Epithelial cell of proximal tubule (primary cell): ENCODE measurements at places on chromosomes 7 and 10.
A peak's percentile ranks its signal among the peaks of the same experiment; 100 is the strongest.

GRCh38 chr7:12705878-12706277 is 18.4 kb downstream of the ARL4A start:
- DNase-seq = no peak

DNA sequence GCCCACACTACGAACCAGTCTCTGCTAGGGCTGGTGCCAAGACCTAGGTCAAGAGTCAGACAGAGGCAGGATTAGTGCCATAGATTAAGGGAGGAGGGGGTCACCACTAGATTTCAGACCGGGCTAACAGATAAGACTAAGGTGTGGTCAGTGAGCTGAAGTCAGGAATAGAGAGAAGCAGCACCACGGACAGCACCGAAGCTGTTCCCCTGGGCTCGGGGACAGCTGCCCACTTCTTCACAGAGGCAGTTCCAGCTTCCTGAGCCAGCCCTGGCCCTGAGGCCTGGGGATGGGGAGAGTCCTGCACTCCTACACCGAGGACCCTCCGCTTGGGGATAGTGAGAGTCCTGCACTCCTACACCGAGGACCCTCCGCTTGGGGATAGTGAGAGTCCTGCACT is 11.2 kb upstream of the JAKMIP3 start:
- DNase-seq = no peak

- DNase-seq = no peak
Measured at GRCh38 chr7:92289321-92289720, 43.5 kb downstream of the ANKIB1 start.

DNA sequence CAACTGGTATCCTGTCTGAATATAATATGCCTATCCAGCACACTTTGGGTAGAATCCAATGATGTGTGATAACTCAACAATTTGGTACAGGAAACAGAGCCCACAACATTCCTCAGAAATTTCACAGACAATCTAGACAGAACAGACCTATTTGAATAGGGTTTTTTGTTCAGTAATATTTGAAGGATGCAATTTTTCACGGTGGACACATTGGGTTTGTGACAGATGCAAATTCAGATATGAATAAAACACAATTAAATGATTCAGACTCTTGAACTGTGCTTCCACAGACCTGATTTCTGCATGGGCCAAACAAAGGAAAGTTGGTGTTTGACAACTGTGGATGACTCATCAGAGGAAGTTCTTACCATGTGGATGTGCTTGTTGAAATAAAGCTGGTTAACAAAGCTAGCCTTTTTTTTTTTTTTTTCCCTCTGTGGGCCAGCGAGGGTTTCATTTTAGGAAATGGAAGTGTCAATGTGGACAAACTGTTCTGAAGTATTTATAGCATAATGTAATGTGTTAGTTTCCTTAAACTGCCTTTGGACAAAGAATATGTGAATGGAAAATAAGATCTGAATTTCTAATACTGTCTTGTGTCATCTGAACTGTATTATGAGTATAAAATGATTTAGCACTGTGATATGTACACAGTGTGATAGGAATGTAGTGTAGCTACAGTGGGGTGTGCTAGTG is 43.2 kb upstream of the FAM133B start:
- DNase-seq = peak; percentile 89

GRCh38 chr7:88401009-88401623 is 94.4 kb upstream of the STEAP4 start:
- no peak for DNase-seq

GRCh38 chr7:7653593-7654187 is 13.1 kb downstream of the UMAD1 start:
- DNase-seq = no peak

- no peak for DNase-seq
Measured at GRCh38 chr10:69043931-69044531, 43.9 kb upstream of the SRGN start.

DNA sequence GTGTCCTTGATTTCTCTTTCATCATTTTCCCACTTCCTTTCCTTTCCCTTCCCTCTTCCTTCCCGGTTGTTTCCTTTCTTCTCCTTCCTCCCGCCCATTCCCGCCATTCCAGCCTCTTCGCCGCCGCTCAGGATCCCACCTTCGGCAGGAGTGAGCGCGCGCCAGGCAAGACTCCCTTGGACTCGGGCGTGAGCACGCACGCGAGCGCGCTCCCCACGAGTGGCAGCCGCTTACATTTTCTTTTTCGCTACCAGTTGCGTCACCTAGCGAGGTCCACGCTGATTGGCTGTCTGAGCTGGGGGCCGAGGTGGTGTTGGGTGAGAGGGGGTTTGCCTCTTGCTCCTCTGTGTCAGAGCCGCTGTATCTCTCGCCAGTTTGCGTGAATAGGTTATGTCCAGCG is 11.8 kb downstream of the ZAN start:
- DNase-seq = no peak

DNA sequence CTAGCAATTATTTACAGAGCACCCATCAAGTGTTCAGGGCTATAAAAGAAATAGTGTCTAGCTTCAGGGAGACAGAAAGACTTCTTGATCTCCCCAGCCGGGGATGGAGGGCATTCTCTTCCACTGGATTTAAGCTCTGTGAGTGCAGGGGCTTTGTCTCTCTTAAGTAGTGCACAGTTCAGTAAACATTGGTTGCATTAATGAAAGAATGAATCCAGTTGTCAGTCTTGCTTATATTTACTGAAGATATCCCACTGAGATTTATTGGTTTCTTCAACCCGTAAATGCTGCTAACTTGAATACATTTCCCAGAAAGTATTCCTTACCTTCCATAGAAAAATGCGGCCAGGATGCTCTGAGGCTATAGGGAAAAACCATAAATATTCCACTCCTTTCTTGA is 41.9 kb downstream of the AUTS2 start:
- no peak for DNase-seq

- no peak for DNase-seq
Measured at GRCh38 chr10:4474829-4475228, 351.2 kb upstream of the AKR1E2 start.

DNA sequence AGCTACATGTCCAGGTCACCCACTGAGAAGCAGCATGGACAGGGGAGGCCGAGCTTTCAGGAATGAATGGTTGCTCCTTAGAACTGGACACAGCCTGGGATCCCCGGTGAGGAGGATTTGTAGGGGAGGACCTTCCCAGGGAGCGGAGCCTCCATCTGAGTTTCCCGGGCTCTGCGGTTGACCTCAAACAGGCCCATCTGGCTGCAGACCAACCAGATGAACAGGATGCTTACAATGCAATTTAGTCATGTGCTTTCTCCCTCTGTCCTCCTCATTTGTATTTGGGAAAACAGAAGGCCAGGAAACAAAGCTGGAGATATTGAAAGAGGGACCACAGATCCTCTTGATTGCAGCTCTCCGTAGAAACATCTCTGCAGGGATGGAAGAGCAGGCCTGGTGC is 104.8 kb downstream of the EMX2 start:
- no peak for DNase-seq

GRCh38 chr10:27663621-27664020 is 82.0 kb downstream of the MKX start:
- DNase-seq = no peak

DNA sequence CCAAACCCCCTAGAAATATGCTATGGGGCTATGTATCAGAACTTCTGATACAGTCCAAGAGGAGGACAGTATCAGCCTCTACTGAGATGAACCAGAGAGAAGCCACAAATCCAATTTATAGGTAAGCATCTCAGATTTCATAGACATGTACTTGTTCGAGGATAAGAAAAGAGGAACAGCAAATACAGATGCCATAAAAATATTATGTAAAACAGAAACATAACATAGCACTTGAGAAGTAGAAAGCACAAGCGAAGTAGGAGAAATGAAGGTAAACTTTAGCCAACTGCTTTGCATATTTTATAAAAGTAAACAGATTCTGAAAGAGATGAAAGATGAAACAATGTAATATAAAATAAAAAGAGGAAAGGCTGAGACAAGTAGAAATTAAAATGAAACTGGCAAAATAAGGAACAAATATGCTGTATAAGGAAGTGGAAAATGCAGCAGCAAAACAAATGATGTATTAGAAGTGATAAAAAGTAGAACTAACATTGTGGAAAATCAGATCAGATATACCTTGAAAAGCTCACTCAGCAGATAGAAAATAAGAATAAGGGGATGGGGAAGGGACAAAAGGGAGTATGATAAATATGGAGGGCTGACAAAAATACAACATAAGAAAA is 135.1 kb downstream of the SKAP2 start:
- DNase-seq = no peak

GRCh38 chr10:79390551-79391229 is 43.4 kb downstream of the PPIF start:
- DNase-seq = no peak

DNA sequence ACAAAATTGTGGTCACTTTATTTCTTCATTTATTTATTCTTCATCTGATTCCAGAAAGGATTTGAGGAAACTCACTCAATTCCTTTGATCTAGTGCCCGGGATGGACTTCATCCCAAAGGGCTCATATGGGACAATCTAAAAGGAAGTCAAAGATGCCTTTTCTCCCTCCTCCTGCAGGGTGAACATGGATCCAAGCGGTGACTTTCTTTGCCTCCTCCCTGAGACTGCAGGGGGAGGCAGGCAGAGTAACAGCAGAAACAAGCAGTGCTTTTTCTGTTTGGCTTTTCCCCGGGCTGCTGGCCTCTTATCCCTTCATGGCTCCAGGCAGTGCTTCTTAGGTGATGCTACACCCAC is 10.0 kb upstream of the DNMBP start:
- no peak for DNase-seq

DNA sequence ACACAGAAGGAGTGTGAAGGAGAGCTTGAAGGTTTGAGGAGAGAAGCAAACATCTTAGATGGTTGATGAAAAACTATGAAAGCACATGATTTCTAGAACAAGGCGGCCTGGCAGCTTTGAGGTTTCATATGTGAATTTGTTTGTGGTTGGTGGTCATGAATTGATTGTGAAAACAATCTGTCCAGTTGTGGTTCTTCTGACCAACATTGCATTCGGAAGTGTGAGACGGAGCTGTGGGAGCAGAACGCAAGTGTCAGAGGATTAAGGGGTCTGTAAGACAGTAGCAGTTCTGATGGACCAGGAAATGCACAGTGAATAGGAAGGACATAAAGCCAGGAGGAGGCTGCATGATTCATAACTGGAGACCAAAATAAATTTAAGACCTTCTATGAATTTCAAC is 594.6 kb downstream of the NXPH1 start:
- DNase-seq = no peak

DNA sequence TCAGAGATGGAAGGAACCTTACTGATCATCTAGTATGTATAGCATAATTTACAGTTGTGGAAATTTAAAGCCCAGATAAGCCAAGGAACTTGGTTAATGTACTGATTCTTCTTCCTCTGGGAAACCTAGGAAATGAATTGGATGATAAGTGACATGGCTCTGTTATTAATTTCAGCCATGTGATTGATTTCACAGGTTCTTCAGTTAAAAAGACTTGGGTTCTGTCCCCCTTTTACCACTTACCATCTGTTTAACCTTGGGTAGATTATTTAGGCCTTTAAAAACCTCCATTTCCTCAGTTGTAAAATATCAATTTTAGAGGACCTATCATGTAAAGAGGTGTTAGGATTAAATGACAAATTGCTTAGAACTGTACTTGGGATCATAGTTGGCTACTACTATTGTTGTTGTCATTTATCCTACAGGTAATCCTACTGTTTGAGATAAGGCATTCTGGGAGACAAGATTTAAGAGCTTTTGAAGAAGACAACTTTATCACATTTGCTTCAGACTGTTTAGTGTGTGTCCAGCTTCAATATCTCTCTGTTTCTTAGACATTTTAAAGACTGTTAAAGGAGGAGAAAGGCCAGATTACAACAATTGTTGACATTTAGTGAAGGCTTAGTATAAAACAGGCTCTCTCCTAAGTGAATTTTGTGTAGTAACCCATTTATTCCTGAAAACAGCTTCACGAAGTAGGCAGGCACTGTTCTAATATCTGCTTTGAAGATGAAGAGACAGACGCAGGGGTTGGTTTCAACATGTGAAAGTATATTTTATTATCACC is 997.1 kb upstream of the C7orf33 start:
- no peak for DNase-seq

GRCh38 chr7:88666626-88667025 is 92.9 kb upstream of the ZNF804B start:
- no peak for DNase-seq

DNA sequence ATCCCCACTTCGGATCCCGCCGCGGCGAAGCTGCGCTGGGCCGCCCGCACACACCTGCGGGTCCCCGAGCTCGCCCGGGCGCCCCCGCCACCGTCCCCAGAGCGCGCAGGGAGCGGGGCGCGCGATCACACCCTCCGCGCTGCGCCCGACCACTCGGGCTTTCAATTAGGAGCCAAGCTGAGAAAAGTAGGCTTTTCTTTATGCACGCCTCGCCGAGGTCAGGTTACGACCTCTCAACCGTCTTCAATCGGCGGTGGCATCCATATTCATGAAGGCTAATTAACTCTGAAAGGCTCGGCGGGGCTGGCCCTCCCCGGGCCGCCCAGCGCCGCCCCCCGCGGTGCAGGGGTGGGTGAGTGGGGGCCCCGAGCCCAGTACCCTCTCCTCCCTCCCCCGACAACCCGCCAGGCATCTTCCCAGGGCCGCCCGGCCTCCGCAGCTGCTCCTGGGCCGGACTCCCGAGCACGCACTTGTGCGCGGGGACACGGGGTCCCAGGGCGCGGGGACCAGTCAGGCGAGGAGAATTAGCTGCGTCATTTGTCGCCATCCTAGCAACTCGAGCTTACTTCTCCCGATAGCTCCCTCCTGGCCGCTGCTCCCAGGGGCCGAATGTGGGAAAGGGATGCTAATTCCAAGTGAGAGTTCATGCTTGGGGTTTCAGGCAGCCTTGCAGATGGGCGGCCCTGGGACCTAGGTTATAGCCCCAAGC is 155.5 kb upstream of the LYZL2 start:
- no peak for DNase-seq

- DNase-seq = no peak
Measured at GRCh38 chr7:20787660-20788419, 1.2 kb upstream of the SP8 start.

DNA sequence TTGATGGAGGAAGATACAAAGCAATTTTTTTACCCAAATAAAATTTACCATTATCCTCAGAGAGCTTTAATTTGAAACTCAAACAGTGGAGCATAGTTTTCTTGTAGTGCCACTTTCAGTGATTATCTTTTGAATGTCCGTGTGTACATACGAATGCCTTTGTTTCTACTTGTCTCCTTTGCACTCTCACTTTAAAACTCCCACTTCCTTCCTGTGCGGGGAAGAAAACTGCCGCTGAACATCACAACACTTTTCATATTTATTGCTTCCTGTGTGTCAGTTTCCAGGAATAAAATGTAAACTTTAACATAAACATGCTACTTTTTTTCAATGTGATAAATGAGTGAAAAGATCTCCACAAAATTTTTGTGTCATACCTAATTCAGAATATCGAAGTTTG is 102.4 kb downstream of the SEMA3A start:
- no peak for DNase-seq

- no peak for DNase-seq
Measured at GRCh38 chr7:45026984-45027773, 27.2 kb downstream of the CCM2 start.
